GOT3 (cell line): ENCODE measurements at places on chromosomes 12 and 14.

- DNase-seq = no peak
Measured at GRCh38 chr12:25689996-25690501, 137.0 kb upstream of the LMNTD1 start.

DNA sequence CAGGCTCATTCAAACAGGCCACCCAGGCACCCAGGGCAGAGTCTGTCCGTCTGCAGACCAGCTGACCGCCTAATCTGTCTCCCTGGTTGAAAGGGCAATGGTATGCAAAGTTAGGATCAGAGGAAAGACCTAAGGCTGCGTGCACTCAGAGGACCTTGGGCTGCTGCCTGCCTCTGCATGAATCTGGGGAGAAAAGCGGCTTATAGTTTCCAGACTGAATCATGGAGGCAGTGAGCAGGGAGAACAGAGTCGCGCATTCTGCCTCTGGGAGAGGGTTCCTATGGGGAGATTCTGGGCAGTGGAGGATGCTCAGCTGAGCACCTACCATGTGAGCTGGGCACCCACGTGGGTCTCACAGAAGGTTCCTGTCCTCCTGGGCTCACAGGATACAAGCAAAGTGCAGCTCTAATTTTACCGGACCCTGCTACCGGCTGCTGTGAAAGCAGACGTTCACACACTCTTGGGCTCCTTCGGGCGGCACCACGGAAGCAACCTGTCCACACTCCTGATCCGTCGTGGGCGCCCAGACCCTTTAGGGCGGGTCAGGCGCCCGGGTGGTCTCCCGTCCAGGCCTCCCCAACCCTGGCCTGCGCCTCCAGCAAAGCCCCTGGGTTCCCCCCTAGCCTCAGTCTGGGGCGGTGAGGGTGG, 772 bp downstream of the SCARB1 start:
- no peak for DNase-seq

DNA sequence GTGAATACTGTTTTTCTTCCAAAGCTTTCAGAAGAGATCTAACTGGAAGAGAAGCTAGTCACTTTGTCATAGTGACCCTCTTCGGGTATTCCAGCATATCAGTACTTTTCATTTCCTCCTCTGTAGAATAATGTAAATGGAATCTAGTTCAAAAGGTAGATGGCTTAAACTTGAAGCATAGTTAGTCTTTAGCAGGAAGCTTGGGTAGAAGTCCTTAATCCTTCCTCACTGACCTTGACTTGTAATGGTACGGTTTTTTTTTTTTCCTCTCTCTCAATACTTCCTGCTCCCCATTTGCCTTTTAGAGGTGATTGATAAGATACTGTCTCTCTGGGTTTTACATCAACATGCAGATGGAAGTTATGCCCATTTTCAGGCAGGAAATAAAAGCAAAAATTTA, 1.7 kb downstream of the FBXO34 start:
- DNase-seq = no peak

GRCh38 chr12:115374480-115375185, 690.7 kb upstream of the TBX3 start:
- DNase-seq = no peak

DNA sequence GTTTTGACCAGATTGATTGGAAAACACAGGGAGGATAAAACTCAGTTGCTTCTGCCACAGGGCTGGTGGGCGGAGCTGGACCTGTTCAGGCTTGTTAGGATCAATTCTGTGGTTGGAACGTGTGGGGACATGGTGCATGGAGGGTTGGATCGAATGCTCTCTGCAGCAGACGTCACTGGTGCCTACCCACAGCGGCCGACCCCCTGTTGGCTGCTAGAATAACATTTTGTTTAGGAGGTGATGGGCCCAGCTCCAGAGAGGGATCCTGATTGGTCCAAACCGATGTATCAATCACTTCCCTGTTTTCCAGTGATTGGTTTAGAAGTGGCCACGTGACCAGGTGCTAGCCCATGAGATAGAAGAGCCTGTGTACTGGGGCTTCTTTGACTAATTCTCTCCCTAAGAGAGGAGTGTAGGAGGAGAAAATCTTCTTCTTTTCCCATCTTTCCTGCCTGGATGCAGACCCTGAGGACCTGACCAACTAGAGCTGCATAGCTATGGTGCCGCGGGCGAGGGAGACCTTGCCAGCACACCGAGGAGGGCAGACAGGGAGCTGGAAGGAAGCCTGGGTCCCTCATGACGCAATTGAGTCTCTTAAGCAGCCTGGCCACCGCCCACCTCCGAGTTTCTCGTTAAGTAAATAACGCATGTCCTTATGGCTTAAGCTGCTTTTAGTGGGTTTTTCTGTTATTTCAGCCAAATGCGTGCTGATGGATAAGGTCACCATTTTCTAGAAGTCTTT, 163.5 kb downstream of the AACS start:
- DNase-seq = no peak
